Peyer's patch (tissue), 4 donors: ENCODE measurements at places on chromosomes 3 and 15. TPM values are rescaled to one million over a fixed set of nuclear protein-coding genes. Genes with fewer than 3 reads are reported as not detected.

P2RY12 gene
- total RNA-seq: not detected

MAGI1 gene
- total RNA-seq: 71.8 TPM

CPLX3 gene
- not detected for total RNA-seq

MORC1 gene
- 0.54 TPM for total RNA-seq

EEFSEC gene
- total RNA-seq: 22.8 TPM

PAQR5 gene
- 30.5 TPM for total RNA-seq

CCDC39 gene
- total RNA-seq: not detected

GAP43 gene
- total RNA-seq: 1.5 TPM

PLD1 gene
- 178 TPM for total RNA-seq

- DNase-seq: no peak
These were observed 122.0 kb downstream of the VPS13C start for GRCh38 chr15:61938249-61938648.

DNA sequence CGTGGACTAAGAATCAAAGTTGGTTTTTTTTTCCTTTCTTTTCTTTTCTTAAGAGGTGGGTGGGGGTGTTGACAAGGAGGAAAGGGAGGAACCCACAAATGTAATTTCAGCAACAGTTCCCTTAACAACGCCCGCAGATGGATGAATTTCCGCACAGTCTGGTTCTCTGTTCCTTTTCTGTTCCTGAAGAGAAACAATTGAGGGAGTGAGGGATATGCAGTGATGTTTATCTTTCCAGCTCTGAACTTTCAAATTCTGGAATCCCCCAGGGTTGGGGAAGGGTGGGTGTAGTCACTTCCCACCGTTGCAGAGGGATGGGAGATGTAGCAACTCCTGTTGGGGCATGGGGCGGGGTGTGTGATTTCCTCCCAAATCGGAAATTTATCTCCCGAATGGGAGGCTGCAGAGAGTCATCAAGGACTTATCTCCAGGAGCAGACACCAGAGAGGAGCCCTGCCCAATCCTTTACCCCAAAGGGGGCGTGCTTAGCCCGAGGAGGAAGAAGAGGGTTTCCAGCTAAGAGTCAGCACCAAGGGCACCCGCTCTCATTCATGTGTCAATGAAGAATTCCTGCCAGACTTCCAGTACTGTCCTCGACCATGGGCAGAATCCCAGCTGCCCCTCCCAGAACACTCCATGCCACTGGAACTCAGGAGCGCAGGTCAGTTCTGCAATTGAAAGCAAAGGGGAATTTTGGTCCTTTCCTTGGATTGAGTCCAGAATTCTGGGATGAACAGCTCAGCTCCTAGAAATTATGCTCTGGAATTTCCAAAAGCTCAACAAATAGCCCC is 35.0 kb upstream of the CFAP161 start:
- peak; percentile 46 for DNase-seq

GRCh38 chr15:68578980-68579935 is at the start of gene CORO2B:
TSS of gene CORO2B (plus strand) at chr15:68578993. CDS start at chr15:68579263, 270 bp downstream.
- no peak for DNase-seq

DNA sequence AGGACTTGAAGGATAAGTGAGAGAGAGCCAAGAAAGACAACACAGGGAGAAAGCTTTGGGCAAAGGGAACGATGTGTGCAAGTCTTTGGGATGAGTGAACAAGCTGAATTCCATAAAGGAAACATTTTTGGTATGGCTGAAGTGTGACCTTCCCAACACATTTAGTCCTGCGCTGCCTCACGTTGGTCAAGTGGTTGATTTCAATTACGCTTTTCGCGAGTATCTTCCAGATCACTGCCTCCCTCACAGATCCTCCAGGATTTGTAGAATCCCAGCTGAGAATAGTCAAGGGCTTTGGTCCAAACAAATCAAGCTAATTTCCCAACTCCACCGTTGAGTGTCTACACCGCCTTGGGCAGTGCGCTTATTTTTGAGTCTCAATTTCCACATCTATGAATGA is 338.4 kb upstream of the ADAMTS9 start:
- no peak for DNase-seq

GRCh38 chr3:66823009-66823397 is 175.1 kb upstream of the KBTBD8 start:
- DNase-seq: no peak

DNA sequence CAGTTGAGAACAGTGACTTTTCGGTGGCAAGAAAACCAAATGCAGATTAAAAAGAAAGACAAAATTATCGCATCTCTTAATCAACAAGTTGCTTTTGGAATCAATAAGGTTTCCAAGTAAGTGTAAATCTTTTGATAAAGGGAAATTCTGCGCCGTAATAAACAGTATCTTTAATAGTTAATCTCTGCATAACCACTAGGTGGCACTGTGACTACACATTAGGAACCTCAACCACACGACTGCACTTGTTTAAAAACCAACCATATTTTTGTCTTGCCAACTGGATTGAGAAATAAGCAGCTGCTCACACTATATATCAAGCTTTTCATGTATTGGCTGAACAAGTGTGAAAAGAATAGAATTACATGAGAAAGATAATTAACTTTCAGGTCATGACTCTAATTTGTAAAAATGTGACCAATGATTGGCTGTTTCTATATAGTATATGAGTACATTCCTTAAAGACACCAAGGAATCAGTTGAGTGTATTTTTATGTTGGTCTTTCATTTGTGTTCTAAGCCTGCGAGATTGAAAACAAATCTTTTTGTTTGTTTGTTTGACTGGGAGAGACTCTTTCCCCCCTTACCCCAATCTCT is 72.7 kb downstream of the DZIP3 start:
- DNase-seq: no peak

DNA sequence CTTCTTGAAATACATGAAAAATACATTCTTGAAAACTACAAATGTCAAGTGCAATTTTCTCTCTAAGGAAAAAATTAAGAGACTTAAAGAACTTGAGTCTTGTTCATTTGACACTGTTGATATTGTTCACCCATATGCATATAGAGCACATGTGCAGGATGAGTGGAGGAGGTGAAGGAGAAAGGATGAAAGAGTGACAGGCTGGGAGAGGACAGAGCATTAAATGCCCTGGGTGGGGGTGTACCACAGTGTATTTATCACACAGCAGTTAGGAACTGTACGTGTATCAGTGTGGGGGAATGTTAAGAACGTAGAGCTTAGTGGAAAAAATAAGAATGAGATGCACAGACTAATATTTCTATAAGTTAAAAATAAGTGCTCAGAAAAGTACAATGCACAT is 45.7 kb downstream of the CTDSPL start:
- no peak for DNase-seq

- no peak for DNase-seq
These were observed 286.4 kb downstream of the UBE2E2 start for GRCh38 chr3:23489300-23490158.

- DNase-seq: no peak
These were observed 26.8 kb downstream of the KAT2B start for GRCh38 chr3:20066850-20067617.

DNA sequence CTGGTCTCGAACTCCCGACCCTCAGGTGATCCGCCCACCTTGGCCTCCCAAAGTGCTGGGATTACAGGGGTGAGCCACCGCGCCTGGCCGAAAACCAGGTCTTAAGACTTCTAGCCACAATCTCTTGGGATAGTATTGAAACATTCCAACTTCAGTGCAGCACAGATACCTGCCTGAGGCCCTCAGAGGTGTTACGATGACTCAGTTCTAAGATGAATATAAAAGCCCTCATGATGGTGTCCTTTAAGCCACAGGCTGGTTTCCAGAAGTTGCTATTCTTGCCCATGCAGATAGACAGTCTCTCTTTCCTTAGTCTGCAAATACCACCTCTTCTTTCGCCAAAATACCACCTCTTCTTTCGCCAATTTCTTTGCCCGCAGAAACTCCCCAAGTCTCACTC is 69.0 kb downstream of the RARB start:
- DNase-seq: no peak

GRCh38 chr3:140768941-140769340 is 91.1 kb downstream of the TRIM42 start:
- DNase-seq: no peak

DNA sequence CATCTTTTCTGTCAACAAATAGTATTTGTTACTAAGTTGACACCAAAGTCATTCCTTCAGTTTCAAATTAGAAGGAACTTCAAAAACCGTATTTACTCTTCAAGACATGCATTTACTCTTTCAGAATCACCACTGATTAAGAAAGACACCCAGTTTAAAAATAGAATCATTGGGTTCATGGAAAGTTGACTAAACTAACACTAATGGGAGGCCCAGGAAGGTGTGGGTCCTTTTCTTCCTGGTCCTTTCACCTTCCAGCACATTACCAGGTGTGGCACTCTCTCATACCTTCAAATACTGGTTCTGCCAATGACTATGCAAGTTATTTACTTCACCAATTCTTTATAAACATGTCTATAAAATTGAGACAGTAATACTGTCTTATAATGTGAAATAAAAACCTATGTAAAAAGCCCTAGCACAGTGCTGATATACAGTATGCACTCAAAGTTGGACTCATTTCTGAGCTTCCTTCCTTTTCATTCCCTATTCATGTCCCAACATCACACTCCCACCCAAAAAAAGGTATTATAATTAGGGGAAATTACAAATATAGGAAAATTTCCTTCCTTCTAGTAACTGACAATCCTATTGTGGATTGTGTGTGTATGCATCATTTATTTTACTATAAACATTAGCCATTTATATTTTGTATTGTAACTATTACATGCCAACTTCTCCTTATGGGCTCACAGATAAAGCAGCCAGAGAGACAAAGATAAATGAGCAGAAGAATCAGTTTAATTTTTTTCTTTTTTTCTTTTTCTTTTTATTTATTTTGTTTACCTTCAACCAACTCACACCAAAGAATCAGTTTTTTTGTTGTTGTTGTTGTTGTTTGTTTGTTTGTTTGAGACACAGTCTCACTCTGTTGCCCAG is 48.9 kb downstream of the LRRFIP2 start:
- no peak for DNase-seq

- peak; percentile 76 for DNase-seq
These were observed 692 bp downstream of the STT3B start for GRCh38 chr3:31533169-31534064.

DNA sequence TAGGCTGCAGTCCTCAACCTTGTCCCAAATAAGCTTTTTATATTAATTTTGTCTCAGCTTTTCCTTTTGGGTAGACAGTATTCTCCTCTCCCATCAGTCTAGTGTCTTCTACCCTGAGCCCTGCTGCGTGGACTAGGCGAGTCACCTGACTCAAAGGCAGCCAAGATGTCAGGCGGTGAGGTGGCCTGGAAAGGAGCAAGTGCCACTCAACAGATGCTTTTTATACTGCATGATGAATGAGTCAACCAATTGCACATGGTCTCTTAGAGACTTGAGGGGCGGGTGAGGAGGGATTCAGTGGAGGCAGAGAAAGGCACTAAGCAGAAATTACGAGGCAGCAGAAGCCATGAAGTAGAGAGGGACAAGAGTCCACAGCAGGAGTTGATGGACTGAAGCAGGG is 95.9 kb downstream of the FRMD4B start:
- no peak for DNase-seq

- DNase-seq: no peak
These were observed 839.5 kb downstream of the EPHA3 start for GRCh38 chr3:89946884-89947283.

DNA sequence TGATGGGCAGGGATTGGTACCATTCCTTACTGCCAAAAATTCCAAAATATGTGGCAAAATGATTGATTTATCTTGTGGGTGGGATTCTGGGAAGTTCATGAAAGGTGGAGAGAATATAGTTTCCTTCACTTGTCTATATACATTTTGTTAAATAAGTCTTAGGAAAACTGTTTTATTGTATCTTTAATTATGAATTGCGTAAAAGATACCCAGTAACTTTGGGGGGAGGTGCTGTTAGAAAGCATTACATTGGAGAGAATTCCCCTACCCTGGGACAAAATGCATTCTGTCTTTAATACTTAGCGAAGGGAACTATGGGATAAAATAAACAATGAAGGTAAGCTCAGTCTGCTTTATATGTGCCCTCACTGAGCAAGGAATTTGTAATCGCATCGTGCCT is 4.6 kb downstream of the SETD5 start:
- DNase-seq: no peak
